CD14-positive monocyte (primary cell): ENCODE measurements at places on chromosomes 7 and 10. TPM values are rescaled to one million over a fixed set of nuclear protein-coding genes. Genes with fewer than 3 reads are reported as not detected.

IQUB gene
- polyA plus RNA-seq: not detected

AGAP9 gene
- polyA plus RNA-seq: 4.8 and 11.2 TPM in 2 replicates

AGMO gene
- polyA plus RNA-seq: not detected

MRLN gene
- polyA plus RNA-seq: not detected

AOAH gene
- 235 and 305 TPM in 2 replicates for polyA plus RNA-seq

ATOH7 gene
- polyA plus RNA-seq: not detected in 2 replicates

LRRC18 gene
- not detected for polyA plus RNA-seq

PIK3CG gene
- polyA plus RNA-seq: 31.2 TPM

TMEM184A gene
- not detected for polyA plus RNA-seq

MNX1 gene
- not detected in 2 replicates for polyA plus RNA-seq

SRRT gene
- polyA plus RNA-seq: 90.9 and 116 TPM in 2 replicates

VWDE gene
- polyA plus RNA-seq: not detected

SPDYE8 gene
- polyA plus RNA-seq: not detected

ZNF33B gene
- polyA plus RNA-seq: 3.2 TPM

CUZD1 gene
- polyA plus RNA-seq: 0.17 and 0.29 TPM in 2 replicates

ADRB1 gene
- not detected for polyA plus RNA-seq

COL28A1 gene
- polyA plus RNA-seq: not detected in 2 replicates

DNA sequence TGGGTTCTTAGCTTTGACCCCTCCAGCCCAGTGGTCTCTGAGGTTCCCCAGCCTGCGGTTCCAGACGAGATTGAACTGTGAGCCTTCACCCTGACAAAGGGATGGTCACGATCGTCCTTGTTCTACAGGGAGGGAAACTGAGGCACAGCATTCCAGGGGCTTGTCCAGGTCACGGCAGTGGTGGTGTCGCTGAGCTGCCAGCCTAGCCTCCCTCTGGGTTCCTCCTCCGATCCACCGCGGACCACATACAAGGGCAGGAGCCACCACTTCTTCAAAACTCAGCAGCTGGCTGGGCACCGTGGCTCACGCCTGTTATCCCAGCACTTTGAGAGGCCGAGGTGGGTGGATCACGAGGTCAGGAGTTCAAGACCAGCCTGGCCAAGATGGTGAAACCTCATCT lies 35.8 kb downstream of the ELFN1 start:
- DNase-seq: no peak

GRCh38 chr10:110035070-110035921 lies 27.5 kb downstream of the ADD3 start:
- DNase-seq: no peak

- DNase-seq: no peak
These were observed 123.7 kb downstream of the AVL9 start for GRCh38 chr7:32618987-32619386.

- no peak for DNase-seq
These were observed 36.1 kb downstream of the MAD1L1 start for GRCh38 chr7:2196381-2197378.

- peak; percentile 81 for DNase-seq
These were observed 378 bp downstream of the PIK3AP1 start for GRCh38 chr10:96719850-96720421.

GRCh38 chr7:610531-611280 lies 91.1 kb upstream of the PDGFA start:
- peak; percentile 21 for DNase-seq

GRCh38 chr10:98378722-98379121 lies 36.3 kb downstream of the PYROXD2 start:
- DNase-seq: no peak

GRCh38 chr7:28083164-28083997 lies 97.2 kb downstream of the JAZF1 start:
- peak; percentile 89 for DNase-seq

DNA sequence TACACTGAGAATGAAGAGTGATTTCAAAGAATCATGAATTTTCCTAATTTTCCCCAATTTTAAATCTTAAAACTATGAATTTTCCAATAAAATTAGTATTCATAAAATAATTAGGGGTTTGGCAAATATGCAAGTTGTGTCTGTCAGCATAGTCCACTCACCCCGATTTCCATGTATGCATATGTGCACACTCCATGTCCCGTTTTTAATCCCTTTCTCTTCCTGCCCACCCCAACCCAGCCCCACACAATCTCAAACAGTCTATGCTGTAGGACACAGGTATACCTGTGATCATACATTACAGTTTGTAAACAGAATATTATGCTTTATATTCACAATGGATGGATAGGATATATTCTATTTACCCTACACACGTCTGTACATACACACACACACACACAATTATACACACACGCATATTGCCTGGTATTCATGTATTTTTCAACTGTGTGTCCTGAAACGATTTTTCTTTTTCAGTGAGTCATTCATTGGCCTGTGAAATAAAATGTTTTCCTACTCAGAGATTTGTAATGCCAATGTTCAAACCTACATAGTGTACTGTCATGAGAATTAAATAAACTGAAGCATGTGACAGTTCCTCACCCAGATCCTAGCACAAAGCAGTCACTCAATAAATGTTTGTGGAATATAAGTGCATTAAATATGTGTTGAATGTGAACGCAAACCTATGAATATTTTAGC lies 144.3 kb downstream of the PDE1C start:
- no peak for DNase-seq

DNA sequence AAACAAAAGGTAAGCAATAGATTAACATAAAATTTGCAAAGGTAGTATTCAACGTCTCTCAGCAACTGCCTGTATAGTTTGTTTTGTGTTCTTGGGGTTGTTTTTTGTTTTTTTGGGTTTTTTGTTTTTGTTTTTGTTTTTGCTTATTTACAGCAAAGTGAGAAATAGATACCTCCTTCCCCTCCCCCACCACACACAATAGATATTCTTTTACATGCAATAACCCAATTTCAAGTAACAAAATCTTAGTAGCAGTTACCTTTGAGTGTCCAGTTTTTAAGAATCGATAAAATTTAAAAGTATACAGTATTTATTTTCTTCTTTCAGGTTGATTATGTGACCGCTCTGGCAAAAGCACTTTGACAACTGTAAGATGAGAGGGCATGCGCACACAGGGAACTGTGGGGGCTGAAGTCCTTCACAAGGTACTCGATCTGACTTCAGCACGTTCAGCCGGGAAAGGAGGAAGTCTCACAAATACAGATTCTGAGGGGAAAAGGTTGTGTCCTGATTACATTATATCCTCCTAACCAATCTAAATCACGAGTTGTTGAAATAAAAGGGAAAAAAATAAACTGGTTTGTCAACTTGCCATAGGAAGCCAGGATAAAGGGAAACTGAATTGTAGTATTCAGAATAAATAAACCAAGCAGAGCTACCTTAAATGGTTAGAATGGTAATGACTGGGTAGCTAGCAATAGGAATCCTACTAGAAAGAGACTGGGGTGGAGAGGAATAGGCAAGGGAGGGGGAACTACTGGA lies 47.8 kb downstream of the CPEB3 start:
- peak; percentile 52 for DNase-seq

GRCh38 chr10:101506829-101507661 lies 81.0 kb downstream of the POLL start:
- DNase-seq: no peak

- no peak for DNase-seq
These were observed 256.8 kb upstream of the FZD8 start for GRCh38 chr10:35898716-35899440.

GRCh38 chr7:151453326-151453791 lies 13.4 kb upstream of the CRYGN start:
- DNase-seq: no peak

DNA sequence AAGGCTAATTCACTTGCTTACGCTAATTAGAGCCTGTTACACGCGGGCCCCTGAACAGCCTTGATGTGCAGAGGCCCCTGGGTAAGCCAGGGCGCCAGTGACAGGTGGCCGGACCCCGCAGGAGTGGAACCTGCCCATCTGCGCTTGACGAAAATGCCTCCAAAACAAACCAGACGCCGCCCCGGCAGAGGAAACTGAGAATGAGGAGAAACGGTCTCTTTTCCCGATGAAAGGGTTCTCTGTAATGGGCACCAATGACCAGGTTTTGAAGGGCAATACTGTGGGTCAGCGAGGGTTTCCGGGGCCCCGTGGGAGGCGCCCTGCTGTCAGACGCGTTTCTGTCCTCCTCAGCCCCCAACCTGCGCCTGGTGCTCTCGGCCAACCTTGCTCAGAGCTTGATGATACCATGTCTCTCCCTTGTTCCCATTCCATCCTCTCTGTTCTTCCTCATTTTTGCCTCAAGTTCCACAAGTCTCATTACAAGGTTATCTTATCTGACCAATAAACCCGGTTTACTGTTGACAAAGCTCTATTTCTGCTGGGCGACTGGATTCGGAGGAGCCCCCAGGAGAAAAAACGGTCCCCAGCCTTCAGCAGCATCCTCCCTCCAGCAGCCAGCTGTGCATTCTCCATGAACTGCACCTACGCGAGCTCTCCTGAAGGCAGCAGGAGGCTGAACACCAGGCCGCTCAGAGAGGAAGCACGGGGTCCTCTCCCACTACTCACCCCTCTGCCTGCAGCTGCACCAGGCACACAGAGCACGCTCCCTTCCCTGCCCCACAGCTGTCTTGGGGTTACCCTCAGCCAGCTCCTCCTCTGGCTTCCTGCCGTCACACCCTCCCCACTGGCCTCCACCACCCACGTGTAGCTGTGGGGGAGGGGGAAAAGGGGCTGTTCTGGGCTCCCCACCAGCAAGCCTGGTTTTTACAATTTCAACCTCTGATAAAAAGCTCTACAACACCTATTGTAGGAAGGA lies 202.0 kb downstream of the MAD1L1 start:
- DNase-seq: no peak

GRCh38 chr10:117483056-117483590 lies 59.4 kb upstream of the EMX2 start:
- DNase-seq: no peak

DNA sequence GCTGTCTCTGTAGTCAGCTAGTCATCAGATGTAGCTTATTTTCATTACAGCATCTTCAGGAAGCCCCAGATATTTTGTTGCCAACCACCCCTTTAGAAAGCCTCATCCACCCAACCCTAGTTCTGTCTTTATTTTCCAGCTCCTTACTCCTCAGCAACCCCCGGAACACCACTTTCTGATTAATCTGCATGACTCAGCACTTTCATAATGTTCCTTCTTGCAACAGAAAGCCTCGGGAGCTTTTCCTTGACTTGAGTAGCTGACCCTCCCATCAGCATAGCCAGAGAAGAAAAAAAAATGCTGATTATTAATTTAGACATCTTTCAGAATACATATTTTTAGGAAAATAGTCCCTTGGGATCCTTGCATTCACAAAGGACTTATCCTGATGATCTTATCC lies 244.0 kb upstream of the CXCL12 start:
- DNase-seq: peak; percentile 1

GRCh38 chr10:73900064-73900463 lies 10.9 kb upstream of the PLAU start:
- DNase-seq: peak; percentile 56

DNA sequence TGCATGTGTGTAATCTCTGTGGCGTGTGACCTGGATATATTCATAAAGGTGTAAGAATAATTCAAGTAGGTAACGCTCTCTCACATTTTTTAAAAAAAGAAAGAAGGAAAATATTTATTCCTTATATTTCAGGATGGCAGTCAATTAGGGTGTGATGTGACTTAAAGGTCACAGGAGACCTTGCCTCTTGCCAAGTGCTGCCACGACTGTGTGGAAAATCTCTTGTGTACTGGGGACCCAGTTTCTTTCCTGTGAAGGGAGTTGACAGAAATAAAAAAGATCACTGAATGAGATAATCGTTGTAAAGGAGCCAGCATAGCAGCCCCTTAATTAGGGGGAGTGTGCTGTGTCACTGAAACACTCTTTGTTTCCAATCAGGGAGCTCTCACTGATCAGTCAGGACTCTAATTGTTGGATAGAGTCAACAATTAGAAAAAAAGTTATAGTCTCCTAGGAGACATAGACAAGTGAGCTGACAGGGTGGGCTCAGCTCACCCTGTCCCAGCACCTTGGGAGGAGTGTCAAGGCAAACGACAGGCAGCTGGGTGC lies 31.1 kb downstream of the PTPRE start:
- DNase-seq: no peak

GRCh38 chr10:127743205-127743604 lies 6.2 kb downstream of the FOXI2 start:
- no peak for DNase-seq

GRCh38 chr10:14356921-14357320 lies 26.2 kb upstream of the FRMD4A start:
- DNase-seq: no peak

- peak; percentile 37 for DNase-seq
These were observed 25.5 kb downstream of the SKIDA1 start for GRCh38 chr10:21499701-21500577.

- peak; percentile 95 for DNase-seq
These were observed 29.2 kb upstream of the NAMPT start for GRCh38 chr7:106313966-106314365.
